ENCODE measurements at places on chromosomes 2 and 18. TPM values are rescaled to one million over a fixed set of nuclear protein-coding genes. Genes with fewer than 3 reads are reported as not detected.

The IL37 gene
- not detected for polyA plus RNA-seq

The RAB11FIP5 gene
- polyA plus RNA-seq: 16.0 TPM

DNA sequence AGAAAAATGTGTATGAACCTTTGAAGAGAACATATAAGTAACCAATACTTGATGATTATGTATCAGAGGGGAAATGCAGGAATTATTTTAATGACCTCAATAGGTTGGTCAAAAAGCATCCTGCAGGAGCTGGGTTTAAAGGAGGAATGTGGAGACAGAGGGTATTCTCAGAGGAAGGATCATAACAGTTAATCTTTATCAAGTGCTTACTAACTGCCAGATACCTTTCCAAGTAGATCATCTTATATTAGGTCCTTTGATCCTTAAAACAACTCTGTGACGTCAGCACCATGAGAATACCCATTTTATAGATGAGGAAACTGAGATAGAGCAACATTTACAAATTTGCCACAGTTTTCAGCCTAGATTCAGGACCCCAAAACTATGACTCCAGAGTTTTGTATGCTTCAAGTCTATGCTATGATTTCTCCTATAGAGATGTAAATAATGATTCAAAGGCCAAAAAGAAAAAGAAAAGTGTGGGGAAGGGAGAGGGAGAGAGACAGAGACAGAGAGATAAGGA is 3.0 kb downstream of the RFTN2 start:
- DNase-seq: no peak

DNA sequence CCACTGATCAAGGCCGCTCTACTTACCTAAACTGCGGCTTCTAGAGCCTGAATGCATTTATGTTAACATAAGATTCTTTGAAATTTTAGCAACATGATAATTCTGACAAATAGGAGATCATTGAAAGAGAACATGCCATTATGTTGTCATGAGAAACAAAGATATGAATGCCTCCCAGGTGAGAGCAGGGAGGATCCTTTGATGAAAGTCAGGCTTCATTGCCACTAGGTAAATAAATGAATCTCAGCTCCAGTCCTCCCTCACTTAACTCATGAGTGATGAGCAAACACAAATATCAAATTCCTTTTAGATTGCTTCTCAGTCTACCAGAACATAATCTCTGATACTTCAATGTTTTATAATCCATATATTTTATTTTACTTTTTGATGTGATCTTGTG is 463.2 kb upstream of the CDH7 start:
- no peak for DNase-seq

DNA sequence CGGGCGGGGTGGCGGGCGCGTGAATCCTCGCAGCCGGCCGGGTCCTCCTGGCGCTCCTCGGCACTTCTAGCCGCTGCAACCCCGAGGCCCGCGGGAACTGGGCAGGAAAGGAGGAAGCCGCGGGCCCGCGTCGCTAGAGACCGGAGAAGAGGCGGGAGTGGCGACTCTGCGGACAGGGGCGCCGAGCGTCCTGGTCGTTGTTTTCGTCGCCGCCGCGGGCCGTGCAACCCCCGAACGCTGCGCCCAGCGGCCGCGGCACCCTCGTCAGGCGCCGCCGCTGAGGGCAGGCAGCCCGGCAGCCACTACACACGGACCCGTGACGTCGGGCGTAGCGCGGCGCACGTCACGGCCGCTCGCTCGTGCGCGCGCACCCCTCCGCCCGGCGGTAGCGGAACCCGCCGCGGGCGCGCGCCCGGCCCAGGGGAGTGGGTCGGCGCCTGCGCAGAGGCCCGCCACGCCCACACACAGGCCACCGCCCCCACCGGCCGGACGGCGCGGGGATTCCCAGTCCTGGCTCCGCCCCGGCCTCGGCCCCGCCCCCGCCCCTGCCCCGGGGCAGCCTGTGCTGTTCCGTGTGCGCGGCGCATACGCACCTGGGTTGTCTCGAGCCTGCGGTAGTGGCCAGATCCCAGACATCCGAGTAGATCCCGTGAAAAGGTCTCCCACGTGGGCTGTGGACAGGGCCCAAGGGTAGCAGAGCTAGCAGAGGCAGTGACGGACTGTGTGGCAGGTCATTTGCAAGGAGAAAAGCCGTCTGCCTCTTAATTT is at the start of gene MAP3K2:
Gene MAP3K2 (minus strand): TSS at position 321 of the 768 bp plus-strand sequence. CDS start 44,846 bp downstream, outside the sequence.
- DNase-seq: peak; percentile 94

DNA sequence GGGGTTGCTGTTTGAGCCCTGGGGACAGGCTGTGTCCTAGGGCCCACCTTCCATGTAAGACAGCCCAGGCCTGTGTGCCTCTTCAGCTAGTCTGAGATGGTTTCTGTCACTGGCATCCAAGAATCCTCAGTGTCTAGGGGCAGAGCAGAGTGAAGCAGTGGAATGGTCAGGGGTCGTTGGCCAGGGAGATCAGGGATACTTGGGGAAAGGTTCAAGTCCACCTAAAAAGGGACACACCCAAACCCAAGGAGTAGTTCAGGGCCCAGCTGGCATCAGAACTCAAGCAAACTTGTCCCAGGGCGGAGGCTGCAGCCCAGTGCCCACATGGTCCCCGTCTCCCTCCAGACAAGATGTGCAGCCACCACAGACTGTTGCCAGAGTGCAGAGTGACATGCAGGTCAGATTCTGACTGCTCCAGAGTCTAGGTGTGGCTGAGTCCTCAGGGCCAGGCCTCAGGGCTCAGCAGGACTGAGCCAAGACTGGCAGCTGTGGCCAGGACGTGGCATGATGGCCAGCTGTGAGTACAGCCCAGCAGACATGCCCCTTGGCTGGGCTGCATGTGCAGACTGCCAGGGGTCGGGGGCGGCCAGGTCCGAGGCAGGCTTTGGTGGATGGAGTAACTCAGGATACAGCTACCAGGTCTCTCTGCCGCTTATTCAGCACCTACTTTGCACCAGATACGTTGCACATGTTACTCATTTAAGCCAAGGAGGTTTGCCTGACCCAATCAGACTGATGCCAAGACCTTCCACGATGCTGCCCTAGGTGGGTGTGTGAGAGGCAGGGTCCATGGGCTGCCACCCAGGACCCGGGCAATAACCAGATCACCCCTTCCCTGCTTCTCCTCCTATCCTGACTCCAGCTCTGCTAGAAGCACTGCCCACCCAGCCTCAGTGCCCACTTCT is 146.6 kb downstream of the SMAD7 start:
- DNase-seq: no peak

GRCh38 chr2:106296182-106296815 is 102.2 kb upstream of the UXS1 start:
- peak; percentile 62 for DNase-seq

DNA sequence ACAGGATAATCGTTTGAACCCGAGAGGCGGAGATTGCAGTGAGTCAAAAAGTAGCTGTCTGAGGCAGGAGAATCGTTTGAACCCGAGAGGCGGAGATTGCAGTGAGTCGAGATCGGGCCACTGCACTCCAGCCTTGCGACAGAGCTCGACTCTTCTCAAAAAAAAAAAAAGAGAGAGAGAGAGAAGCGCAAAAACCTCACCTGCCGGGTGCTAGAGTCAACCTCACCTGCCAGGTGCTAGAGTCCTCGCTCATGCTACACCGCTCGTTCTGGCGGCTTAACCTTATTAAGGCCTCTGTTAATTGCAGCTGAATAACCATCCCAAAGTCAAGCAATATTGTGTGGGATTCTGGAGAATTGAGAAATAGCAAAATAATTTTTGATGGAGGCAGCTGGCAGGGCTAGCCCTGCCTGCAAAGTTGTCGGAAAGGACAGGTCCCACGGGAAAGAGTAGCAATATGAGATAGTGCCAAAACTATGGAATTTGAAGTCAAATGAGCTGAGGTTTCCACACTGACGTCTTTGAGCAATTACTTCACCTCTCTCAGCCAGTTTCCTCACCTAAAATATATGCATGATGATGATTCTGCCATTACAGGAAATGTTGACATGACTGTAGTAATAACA is 644 bp upstream of the DYM start:
- DNase-seq: no peak

DNA sequence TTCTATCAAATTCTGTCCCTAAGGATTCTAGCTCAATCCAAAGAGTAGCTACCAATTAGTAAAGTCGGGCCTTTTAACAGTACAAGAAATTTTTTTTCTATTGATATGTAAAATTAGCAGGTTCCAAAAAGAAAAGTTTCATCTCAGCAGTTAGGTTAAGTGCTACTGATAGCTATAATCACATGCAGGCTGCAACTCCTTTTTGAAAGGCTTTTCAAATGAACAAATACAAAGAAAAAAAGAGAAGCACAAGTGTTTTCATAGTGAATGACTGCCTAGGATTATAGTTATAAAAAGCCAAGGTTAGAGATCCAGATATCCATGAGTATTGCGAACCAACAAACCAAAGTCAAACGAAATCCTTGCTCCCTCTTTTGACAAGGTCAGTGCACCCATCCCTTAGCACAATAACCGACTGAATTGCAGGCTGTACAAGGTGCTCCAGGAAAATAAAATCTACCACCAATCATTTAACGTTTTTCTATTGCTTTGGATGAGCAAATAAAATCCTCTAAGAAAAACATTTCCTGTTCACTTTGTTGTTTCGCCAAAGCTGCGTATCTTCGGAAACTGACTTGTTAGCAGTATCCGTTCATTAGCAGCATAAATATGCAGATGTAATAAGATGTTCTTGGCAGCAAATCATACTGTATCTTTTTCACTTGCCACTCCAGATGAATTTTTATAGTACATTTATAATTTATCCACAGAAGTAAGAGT is 100.2 kb downstream of the SRBD1 start:
- DNase-seq: no peak

DNA sequence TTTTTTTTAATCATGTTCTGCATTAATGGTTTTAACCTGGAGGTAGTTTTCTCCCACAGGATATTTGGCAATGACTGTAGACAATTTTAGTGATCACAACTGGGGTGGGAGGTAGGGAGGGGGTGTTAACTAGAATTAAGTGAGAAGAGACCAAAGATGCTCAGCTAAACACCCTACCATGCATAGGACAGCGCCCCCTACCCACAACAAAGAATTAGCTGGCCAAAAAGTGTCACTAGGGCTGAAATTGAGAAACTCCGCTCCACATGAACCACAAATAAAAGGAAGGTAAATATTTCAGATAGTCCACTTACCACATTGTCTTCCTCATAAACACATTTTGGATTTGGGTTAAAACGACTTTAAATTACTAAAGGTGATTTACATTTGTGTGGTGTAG is 942.6 kb downstream of the SUCLG1 start:
- DNase-seq: no peak

- DNase-seq: no peak
Observed at GRCh38 chr2:169469952-169470572, 9.2 kb upstream of the BBS5 start.

GRCh38 chr2:8589721-8590120 is 92.1 kb upstream of the ID2 start:
- DNase-seq: no peak

- DNase-seq: no peak
Observed at GRCh38 chr2:142065700-142066099, 65.1 kb downstream of the LRP1B start.

DNA sequence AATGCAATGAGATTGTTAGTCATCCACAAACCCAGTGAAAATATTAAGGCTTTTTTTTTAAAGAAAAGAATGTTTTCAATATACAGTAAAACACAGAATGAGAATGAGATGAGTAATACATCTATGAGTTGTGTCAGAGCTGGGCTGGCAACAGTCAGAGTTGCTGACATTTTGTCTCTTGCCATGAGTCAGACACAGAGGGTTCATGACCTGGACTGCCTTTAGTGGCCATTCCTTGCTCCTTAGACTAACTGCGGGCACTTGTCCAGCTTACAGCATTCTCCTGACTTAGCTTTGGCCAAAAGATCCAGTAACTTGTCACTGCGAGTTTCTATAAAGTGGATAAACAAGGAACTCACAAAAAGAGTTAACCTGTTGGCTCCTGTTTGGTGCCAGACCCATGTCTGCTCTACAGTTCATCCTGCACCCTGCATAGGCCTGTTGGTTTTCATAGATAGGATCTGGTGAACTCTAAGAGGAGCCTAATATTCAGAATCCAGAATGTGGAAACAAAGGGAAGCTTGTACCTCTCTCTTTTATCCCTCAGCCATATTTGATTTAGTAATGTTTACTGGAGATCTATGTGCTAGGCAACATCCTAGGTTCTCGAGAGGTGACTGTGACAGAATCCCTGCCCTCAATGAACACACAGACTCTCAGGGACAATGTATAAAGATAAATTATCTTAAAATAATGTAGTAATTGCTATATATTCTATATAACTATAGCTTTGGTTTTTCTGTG is 391.5 kb upstream of the VWC2L start:
- DNase-seq: peak; percentile 3

GRCh38 chr2:82708681-82709080 is 1750.4 kb downstream of the SUCLG1 start:
- DNase-seq: no peak

DNA sequence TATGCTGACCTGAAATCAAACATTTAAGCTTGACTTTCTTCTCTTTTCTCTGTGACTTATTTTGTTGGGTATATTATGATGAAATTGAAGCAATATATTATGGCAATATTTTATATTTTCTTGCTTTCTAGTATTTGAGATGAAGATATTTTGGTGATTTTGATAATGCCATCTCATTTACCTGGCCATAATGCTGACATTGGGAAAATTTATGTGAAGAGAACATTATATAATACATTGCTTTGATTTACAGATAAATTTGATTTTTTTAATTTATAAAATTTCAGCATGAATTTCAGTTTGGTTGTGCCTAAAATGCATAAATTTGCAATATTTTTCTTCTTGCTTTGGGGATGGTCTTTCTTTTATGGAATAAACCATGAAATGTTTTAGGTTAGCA is 1413.7 kb upstream of the TMEFF2 start:
- DNase-seq: no peak

GRCh38 chr2:19552270-19552669 is 193.8 kb upstream of the OSR1 start:
- DNase-seq: no peak

DNA sequence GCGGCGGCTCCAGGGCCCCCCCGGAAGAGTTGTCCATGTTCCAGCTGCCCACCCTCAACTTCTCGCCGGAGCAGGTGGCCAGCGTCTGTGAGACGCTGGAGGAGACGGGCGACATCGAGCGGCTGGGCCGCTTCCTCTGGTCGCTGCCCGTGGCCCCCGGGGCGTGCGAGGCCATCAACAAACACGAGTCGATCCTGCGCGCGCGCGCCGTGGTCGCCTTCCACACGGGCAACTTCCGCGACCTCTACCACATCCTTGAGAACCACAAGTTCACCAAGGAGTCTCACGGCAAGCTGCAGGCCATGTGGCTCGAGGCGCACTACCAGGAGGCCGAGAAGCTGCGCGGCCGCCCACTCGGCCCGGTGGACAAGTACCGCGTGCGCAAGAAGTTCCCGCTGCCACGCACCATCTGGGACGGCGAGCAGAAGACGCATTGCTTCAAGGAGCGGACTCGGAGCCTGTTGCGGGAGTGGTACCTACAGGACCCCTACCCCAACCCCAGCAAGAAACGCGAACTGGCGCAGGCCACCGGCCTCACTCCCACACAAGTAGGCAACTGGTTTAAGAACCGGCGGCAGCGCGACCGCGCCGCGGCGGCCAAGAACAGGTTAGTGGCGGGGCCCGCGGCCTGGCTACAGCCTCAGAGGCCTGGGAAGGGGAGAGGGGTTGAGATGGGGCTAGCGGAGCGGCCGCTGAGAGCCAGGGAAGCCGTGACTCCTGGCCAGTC is 965 bp downstream of the SIX3 start:
- DNase-seq: no peak

- DNase-seq: no peak
Observed at GRCh38 chr18:67589325-67589724, 72.8 kb upstream of the DSEL start.

- DNase-seq: no peak
Observed at GRCh38 chr2:206422493-206422892, 20.8 kb upstream of the ADAM23 start.
